Stimulated activated CD4-positive, alpha-beta T cell treated with anti-CD3 and anti-CD28 coated beads, Interleukin-1b, Interleukin-23, amount 100 ng/mL, for 4 hours (primary cell): ENCODE measurements at places on chromosomes 1 and 21.

DNA sequence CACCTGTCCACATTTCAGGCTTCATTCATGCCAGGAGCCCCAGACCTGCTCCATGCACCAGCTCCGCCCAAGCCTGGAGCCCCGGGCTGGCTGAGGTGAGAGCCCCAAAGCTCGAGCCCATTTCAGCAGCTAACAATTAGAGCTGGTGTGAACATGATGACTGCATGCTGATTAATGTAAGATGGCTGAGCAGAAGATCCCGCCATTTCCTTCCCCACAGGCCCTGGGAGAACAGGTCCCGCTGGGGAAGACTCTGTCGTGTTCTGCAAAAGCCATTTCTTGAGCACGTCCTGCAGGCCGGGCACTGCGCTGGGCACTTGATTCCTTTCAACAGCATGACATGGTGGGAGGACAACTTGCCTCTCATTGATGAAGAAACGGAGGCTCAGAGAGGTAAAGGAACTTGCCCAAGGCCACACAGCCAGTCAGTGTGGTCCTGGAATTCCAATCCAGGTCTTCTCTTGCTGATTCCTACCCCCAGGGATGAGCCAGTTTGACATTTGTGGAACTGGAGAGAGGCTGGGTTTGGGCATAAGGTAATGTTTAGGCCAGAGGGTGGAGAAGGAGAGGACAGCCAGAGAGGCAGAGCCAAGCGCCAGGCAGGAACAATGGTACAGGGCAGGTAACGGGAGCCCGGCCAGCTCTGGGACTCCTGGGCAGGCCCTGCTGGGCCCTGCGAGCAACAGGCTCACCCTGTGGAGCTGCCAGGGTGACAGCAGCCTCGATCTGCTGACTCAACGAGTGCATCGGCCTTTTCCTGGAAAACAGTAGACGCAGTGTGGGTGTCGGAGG lies 28.1 kb upstream of the EPHA2 start:
- no peak for DNase-seq

DNA sequence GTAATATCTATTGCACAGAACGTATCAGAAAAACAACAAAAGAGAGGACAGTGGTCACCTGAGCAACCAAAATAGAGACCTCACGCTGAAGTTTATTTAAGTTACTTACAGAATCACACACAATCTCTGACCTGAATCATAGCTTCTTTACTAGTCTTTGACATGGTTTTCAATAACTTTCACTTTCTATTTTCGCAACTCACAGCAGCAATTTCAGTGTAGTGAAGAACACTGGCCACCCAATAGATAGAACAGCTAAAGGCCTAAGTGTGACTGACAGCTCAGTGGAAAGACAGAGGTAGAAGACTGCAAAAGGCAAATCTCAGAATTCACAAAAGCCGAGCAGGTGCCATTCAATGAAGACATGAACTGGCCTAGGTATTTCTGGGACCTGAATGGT lies 435.6 kb upstream of the CHRM3 start:
- no peak for DNase-seq

DNA sequence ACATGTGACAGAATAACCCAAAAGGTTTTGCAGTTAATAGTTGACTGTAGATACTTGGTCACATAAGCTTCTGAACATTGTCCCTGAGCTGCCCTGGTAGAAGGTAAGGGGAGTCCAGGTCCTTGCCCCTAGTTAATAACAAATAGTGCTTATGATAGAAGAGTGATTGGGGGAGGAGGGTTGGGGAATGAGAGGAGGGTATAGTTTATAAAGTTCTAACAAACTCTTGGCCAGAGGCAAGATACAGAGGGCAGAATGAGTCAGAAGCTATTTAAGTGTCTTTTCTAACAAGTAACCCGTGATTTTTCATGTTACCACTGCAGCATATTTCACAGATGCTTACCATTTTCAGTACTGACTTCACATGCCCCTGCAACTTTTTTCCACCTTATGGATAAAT lies 26.7 kb upstream of the MYOCOS start:
- no peak for DNase-seq

- no peak for DNase-seq
These were observed 99.6 kb downstream of the GABPA start for GRCh38 chr21:25834381-25834780.

DNA sequence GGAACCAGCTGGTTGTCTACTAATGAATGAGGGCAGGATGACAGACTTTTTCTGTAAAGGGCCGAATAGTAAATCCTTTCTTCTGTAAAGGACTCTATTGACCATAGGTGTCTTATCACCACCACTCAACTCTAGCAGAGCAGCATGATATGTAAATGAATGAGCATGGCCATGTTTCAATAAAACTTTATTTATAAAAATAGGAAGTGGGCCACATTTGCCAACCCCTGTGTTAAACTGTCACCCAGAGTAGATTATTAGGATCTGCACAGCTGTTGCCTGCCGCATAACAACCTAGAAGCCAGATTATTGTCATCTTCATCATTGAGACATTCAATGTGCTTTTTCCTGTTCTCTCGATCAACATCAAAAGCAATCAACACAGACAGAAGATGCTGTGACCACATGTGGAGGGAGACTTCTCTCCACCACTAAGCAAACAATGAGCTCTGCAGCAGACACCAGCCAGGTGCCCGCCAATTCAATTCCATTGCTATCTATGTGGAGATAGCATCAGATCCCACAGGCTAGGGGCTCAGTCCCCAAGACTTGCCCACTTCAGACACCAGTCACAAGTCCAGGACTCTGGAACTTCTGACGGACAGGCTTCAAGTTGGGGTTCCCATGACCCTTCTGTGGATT lies 6.8 kb upstream of the EFHD2 start:
- DNase-seq, result no peak

GRCh38 chr1:178849918-178850317 lies 21.0 kb downstream of the ANGPTL1 start:
- DNase-seq, result no peak

GRCh38 chr1:24564695-24565094 lies 8.8 kb downstream of the NCMAP start:
- no peak for DNase-seq

DNA sequence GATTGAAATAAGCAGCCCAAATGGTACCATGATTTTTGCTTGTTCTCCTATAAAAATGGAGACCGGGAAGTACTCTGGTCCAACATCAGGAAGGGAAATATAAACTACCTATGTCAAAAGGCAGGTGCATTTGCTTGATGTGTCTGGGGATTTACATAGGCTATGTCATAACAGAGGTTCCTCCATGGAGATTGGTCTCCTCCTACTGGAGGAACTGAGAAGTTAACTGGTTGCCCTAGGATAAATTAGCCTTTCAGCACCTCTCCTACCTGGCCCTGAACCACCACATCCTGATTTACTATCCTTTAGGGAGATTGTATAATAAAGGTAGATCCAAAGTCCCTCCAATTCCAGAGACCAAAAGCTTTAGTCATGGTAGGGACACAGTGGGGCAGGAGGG lies 1109.3 kb upstream of the B3GALT2 start:
- DNase-seq, result peak; percentile 34

DNA sequence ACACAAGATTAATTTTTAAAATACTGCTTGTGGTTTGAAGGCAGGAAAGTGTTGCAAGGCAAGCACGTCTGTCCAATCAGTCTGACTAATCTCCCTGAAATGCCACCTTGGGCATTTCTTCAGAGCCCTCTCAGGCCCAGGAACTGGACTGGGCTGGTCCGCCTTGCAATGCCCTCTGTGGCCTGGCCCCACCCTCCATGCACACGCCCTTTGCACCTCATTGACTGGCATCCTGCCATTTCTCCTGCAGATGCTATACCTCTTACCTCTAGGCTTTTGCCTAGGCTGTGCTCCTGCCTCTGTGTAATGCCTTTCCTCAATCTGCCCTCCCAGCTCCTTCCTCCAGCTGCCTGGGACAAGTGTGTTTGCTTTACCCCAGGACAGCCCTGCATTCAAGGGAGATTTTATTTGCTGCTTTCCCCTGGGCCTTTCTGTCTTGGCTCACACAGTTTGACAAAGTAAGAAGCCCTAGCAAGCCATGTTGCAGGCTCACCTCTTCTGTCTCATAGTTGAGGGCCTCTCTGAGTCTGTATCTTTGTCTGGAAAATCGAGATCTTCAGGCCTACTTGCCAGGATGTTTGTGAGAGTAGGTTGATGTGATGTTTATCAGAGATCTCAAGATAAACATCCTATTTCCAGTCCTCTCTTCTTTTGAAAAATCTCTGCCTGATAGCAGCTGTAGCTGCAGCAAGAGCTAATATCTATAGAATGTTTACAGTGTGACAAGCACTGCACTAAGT lies 149.2 kb upstream of the JUN start:
- no peak for DNase-seq

GRCh38 chr1:90707363-90707710 lies 9.8 kb downstream of the BARHL2 start:
- no peak for DNase-seq

GRCh38 chr1:81179242-81179641 lies 621.5 kb upstream of the ADGRL2 start:
- DNase-seq, result no peak

DNA sequence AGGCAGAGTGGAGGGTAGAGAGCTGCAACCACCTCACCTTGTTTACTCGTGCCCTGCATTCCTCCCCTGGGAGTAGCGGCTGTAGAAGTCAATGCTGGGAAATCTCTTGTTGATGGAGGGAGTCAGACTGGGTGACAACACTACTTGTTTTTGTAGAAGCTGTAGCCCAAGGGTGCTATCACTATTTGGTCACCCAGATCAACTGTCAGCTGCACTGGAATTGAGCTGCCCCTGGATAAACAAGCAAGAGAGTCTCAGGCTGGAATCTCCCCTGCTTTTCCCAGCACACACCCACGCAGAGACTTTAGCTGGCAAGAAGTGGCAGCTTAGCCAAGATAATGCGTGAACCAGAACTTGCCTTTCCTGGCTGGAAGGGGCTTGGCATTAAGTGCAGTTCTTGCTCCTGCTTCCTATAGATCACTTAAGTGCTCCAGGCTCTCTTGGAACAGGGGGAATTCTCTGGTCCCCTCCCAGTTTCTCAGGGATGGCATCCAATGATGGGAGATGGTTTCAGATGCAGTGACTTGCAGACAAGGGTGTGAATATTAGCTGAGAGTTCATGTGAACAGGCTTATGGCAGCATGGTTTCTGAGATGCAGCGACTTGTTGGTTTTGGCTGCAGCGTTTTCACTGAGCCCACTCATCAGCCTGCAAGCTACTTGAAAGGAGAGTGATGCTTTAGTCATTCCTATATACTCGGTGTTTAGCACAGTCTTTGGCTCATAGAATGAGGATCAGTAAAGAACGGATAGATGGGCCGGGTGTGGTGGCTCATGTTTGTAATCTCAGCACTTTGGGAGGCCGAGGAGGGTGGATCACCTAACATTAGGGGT lies 16.8 kb downstream of the ATP2B4 start:
- no peak for DNase-seq

GRCh38 chr1:53763911-53764310 lies 24.9 kb upstream of the GLIS1 start:
- no peak for DNase-seq

GRCh38 chr1:3208819-3209200 lies 139.8 kb downstream of the PRDM16 start:
- DNase-seq, result no peak

GRCh38 chr1:56715156-56715555 lies 70.0 kb downstream of the PRKAA2 start:
- no peak for DNase-seq

DNA sequence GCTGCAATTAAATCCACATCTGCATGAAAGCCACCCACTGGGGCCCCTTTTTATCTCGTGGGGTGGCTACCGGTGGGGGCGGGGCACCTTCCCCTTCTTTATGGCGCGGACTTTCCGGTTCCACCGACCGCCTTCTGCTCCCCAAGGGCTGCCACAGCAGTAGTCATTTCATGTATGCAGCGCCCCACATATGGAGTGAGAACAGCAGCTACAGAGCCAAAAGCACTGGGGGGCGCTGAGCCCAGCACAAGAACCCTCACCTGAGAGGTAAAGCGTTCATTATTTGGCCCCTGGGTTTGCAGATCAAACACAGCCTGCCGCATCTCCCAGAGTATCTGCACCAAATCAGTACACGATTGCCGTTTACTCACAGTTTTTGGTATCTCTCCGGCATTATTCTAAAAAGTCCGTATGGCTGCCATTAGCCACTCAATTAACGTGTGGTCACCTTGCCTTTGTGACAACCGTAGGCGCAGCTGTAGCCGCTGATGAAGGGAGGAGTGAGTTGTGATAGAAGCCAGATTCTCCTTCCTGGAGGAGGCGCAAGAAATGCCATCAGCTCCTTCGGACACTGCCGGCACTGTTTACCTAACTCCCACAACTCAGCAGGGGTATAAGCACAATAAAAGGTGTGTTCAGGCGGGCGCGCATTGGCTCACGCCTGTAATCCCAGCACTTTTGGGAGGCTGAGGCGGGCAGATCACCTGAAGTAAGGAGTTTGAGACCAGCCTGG lies 30.4 kb upstream of the CR2 start:
- DNase-seq, result no peak

GRCh38 chr1:103460511-103460910 lies 65.0 kb upstream of the RNPC3 start:
- DNase-seq, result no peak

- peak; percentile 38 for DNase-seq
These were observed 7.7 kb downstream of the PADI1 start for GRCh38 chr1:17212487-17213121.

- DNase-seq, result peak; percentile 26
These were observed at the start of gene MANEAL for GRCh38 chr1:37793773-37794371. Gene MANEAL (plus strand): TSS chr1:37793847. CDS start chr1:37794183, 336 bp downstream.
